NCI-H2171 (cell line): ENCODE measurements at places on chromosomes 4 and X.

DNA sequence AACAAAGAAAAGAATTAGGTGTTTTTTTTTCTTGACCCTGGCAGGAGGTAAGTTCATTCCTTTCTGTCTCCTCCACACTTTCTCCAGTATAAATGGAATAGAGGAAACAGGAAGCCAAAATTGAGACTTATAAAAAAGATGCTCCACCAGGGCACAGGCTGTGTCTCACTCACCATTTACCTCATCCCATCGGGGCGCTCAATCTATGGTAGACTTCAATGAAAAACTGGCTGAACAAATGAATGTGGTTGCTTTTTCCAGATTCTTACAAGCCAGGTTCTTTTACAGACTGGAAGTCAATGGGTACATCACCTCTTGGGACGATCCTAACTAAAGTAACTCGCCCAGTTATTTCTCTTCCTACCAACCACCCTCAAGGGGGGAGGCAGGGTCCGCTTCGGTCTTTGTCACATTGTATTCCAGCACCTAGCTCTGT is 685 bp downstream of the COMMD8 start:
- no peak for DNase-seq

GRCh38 chr4:77155631-77156452 is 1.2 kb upstream of the CCNG2 start:
- no peak for DNase-seq

DNA sequence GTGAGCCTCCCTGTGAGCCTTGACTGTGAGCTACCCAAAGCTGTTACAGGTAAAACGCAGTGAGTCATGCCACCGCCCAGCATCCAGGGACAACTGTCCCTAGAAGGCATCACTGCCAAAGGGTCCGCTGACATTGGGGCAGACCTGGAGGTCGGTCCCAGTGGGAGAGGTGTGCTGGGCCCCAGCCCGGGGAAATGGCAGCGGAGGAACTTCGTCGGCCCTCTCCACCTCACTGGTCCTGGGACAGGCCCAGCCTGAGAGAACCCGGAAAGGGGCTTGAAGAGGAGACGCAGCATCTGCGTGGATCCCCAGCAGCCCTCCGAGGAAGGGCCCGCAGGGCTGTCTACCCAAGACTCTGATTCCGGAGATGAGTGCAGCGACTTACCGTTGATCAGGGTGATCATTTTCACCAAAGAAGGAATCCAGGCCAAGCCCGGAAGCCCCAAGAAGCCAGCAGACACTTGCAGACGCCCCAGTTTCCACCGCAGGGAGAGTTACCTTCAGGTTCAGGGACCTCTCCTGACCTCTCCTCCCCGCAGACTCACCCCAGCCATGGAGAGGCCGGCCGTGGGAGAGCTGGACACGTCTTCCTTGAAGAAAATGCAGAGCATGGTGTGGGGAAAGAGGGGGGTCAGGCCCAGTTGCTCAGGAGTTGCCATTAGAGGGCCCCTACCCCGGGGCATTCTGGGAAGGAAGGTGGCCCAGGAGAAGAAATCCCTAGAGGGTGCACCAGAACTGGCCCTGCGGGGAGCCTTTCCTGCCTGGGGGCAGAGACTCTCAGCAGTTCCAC is 51.2 kb downstream of the CXorf49B start:
- DNase-seq: no peak

DNA sequence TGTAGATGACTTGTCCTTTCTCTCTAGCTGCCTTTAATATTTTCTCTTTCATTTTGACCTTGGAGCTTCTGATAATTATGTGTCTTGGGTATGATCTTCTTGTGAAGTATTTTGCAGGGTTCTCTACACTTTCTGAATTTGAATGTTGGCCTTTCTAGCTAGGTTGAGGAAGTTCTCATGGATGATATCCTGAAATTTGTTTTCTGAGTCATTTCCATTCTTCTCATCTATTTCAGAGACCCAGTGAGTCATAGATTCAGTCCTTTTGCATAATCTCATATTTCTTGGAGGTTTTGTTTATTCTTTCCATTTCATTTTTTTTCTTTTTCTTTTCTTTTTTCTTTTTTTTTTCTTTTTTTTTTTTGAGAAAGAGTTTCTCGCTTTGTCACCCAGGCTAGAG is 585.7 kb upstream of the PABPC4L start:
- DNase-seq: no peak

- DNase-seq: no peak
Measured at GRCh38 chr4:54661169-54661568, 3.4 kb downstream of the KIT start.

- DNase-seq: no peak
Measured at GRCh38 chr4:46073778-46074177, 50.1 kb downstream of the GABRG1 start.

DNA sequence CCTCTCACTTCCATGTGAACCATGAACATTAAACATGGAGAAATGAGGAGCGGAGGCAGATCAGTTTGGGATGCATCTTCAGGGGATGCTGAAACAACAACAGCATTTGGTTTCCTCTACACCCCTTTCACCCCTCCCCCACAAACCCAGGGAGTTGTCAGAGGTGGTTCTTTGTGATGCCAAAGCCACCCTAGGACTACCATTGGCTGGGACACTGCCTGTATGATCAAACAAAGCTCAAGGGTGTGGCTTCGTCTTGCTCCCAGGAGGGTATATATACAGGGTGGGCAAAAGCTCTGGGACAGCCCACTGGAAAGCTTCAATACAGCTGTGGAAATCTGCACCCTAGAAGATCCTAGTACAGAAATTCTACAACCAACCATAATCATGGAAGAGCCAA is at the start of gene SPANXN4:
Gene SPANXN4, plus strand, starts transcription at position 301 of the 400 bp plus-strand sequence. Its CDS starts 87 bp downstream, at position 388.
- no peak for DNase-seq

DNA sequence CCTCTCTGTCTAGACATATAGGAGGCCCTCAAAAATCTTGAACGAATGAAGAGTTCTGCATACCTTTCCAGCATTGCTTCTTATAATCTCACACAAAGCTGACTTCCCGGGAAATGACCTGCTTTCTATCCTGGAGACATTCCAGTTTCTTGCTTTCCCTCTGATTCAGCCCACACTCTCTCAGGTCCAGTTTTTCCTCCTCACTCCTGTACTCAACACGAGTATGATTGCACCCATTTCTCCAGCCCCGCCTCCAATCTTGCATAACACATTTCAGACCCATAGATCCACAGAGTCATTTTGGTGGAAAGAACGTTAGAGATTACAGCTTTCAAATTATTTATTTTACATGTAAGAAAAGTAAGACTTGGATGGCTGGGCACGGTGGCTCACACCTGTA is 127.5 kb upstream of the TLR3 start:
- DNase-seq: no peak

DNA sequence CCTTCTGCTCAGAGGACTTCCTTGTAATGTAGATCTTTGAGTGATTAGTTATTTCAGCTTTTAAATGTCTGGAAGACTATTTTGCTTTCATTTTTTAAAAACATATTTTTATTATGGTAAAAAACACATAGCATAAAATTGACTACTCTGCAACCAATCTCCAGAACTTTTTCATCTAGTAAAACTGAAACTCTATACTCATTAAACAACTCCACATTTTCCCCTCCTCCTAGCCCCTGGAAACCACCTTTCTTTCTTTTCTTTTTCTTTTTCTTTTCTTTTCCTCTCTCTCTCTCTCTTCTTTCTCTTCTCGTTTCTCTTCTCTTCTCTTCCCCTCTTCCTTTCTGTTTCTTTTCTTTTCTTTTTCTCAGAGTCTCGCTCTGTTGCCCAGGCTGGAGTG is 230.6 kb downstream of the DLG3 start:
- no peak for DNase-seq

- no peak for DNase-seq
Measured at GRCh38 chr4:139736274-139736660, 70.6 kb downstream of the MGST2 start.

GRCh38 chrX:1274786-1275185 is 6.2 kb downstream of the CSF2RA start:
- no peak for DNase-seq

- DNase-seq: no peak
Measured at GRCh38 chrX:66504481-66504880, 134.4 kb downstream of the EDA2R start.

DNA sequence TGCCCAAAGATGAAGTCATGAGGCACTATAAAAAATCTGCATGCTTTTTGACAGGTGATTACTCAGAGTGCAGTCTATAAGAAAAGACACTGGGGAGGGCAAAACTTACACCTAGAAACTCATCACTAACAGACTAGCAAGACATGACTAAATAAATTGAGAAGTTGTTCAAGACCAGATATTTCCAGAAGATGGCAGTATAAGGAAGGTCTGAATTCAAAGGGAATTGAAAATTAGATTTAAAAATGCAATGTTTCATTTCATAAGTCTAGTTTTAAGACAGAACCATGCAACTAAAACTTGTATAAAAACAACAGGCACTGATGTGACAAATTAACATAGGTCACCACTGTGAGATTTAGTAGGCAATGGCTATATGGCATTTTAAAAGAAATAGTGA is 232.5 kb upstream of the POF1B start:
- DNase-seq: no peak

GRCh38 chr4:75484190-75484589 is 30.0 kb downstream of the RCHY1 start:
- no peak for DNase-seq

DNA sequence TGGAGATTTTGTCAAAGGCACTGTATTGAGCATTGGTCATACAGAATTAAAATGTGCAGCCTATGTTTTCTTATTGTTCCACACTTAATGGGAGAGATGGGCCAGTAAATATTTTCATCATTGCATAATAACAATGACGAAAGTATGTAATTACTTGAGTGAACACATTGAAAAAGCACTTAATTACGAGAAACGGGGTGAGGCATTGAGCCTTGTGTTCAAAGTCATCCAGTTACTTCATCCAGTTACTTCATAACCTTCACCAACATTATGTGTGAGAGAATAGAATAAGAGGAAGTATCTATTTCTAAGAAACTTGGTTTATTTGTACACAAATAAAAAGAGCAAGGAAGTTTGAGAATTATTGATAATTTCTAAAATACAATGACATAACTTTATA is 1427.0 kb downstream of the ADGRL3 start:
- DNase-seq: no peak
